Neural progenitor cell (in vitro differentiated cells): ENCODE measurements at places on chromosomes 2 and 18. TPM values are rescaled to one million over a fixed set of nuclear protein-coding genes. Genes with fewer than 3 reads are reported as not detected.

- H3K4me3 ChIP-seq: no peak overlapping the region
- DNase-seq: no peak
- H3K27me3 ChIP-seq: no peaks in the 10 kb centered on the region
- H3K4me1 ChIP-seq: peaks cover 14% of the 10 kb centered on the region
- no peaks in the 10 kb centered on the region for H3K36me3 ChIP-seq
- H3K27ac ChIP-seq: no peak overlapping the region
Observed at GRCh38 chr2:202122163-202122540, 49.1 kb downstream of the KIAA2012 start.

GRCh38 chr2:160794926-160795325 is 301.3 kb upstream of the RBMS1 start:
- H3K27me3 ChIP-seq: no peaks in the 10 kb centered on the region
- H3K4me1 ChIP-seq: no peaks in the 10 kb centered on the region
- no peak overlapping the region for H3K4me3 ChIP-seq
- no peak for DNase-seq
- H3K36me3 ChIP-seq: no peaks in the 10 kb centered on the region
- no peak overlapping the region for H3K27ac ChIP-seq

- H3K4me1 ChIP-seq: no peaks in the 10 kb centered on the region
- DNase-seq: peak; percentile 15
- H3K27ac ChIP-seq: no peak overlapping the region
- H3K36me3 ChIP-seq: no peaks in the 10 kb centered on the region
Observed at GRCh38 chr18:80023173-80023572, 11.1 kb upstream of the RBFA start.

- no peak overlapping the region for H3K4me3 ChIP-seq
- H3K27me3 ChIP-seq: no peaks in the 10 kb centered on the region
- H3K27ac ChIP-seq: no peak overlapping the region
- no peaks in the 10 kb centered on the region for H3K36me3 ChIP-seq
- H3K4me1 ChIP-seq: no peaks in the 10 kb centered on the region
- no peak for DNase-seq
Observed at GRCh38 chr2:66985906-66986305, 411.2 kb upstream of the ETAA1 start.

- no peak overlapping the region for H3K4me3 ChIP-seq
- H3K4me1 ChIP-seq: no peaks in the 10 kb centered on the region
- no peaks in the 10 kb centered on the region for H3K36me3 ChIP-seq
- no peak overlapping the region for H3K27ac ChIP-seq
- H3K27me3 ChIP-seq: no peaks in the 10 kb centered on the region
Observed at GRCh38 chr18:13574355-13574754, 152.0 kb downstream of the FAM210A start.

- H3K36me3 ChIP-seq: peaks cover 59% of the 10 kb centered on the region
- no peak overlapping the region for H3K27ac ChIP-seq
- H3K27me3 ChIP-seq: no peaks in the 10 kb centered on the region
- H3K4me3 ChIP-seq: no peak overlapping the region
- H3K4me1 ChIP-seq: no peaks in the 10 kb centered on the region
Observed at GRCh38 chr2:20254731-20255130, 29.8 kb upstream of the SDC1 start.

GRCh38 chr2:32591669-32592463 is 36.0 kb upstream of the TTC27 start:
- no peaks in the 10 kb centered on the region for H3K4me1 ChIP-seq
- H3K27ac ChIP-seq: no peak overlapping the region
- no peaks in the 10 kb centered on the region for H3K36me3 ChIP-seq
- H3K4me3 ChIP-seq: no peak overlapping the region
- no peaks in the 10 kb centered on the region for H3K27me3 ChIP-seq

- H3K27ac ChIP-seq: no peak overlapping the region
- H3K4me3 ChIP-seq: no peak overlapping the region
- no peak for DNase-seq
- H3K4me1 ChIP-seq: peaks cover 6% of the 10 kb centered on the region
- H3K36me3 ChIP-seq: no peaks in the 10 kb centered on the region
Observed at GRCh38 chr2:66957677-66958076, 439.5 kb upstream of the ETAA1 start.

GRCh38 chr2:58842501-58843155 is 601.5 kb upstream of the FANCL start:
- H3K27me3 ChIP-seq: no peaks in the 10 kb centered on the region
- H3K27ac ChIP-seq: no peak overlapping the region
- no peak overlapping the region for H3K4me3 ChIP-seq
- no peaks in the 10 kb centered on the region for H3K36me3 ChIP-seq
- DNase-seq: no peak

DNA sequence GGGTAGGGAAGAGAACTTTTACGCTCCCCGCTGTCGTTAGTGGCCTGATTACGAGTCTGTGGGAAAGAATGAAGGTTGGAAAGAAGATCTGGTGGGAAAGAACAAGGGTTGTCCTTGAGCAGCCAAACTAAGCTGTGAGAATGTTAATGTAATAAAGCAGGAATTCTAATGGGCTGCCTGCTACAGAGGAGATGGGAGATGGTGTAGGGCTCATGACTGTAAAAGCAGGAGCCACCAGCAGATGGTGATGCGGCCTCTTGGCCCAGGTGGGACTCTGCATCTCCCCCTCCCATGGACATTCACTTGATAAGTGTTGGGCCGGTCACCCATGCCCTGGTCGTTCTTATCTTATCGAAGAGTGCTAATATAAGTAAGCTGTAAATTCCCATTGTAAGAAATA is 150.0 kb downstream of the NEDD4L start:
- H3K4me3 ChIP-seq: no peak overlapping the region
- H3K27ac ChIP-seq: no peak overlapping the region
- H3K36me3 ChIP-seq: no peaks in the 10 kb centered on the region
- H3K27me3 ChIP-seq: peaks cover 11% of the 10 kb centered on the region
- peak; percentile 63 for DNase-seq

- DNase-seq: peak; percentile 17
- no peak overlapping the region for H3K4me3 ChIP-seq
- no peaks in the 10 kb centered on the region for H3K36me3 ChIP-seq
- H3K4me1 ChIP-seq: peaks cover 5% of the 10 kb centered on the region
Observed at GRCh38 chr2:127638361-127639110, 7.4 kb upstream of the GPR17 start.

- no peak overlapping the region for H3K4me3 ChIP-seq
- DNase-seq: no peak
- H3K4me1 ChIP-seq: no peaks in the 10 kb centered on the region
Observed at GRCh38 chr2:7011356-7012083, 94.3 kb downstream of the RNF144A start.

DNA sequence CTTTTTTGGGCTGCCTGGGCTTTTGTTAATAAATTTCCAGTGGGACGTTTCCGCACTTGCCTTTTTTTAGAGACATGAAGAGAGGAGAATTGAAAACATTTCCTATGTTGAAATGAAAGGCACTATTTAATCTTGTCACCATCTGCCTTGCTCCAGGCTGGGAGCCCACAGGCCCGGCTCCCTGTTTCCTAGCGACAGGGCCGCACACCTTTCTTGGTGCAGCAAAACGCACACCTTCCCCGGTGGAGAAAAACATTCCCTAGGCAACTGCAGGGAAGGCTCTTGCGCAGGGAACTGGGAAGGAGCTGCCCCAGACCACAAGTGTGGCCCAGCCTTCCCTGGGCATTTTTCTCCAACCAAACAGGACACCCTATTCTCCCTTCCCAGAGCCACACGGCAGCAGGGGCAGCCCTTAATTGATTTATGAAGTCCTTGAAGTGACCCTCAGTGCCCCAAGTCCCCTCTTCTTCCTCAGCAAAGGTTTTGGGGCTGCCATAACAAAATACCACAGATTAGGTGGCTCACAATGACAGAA is 132.9 kb upstream of the MSH6 start:
- no peak overlapping the region for H3K27ac ChIP-seq
- H3K27me3 ChIP-seq: no peaks in the 10 kb centered on the region
- H3K4me1 ChIP-seq: peaks cover 12% of the 10 kb centered on the region
- H3K36me3 ChIP-seq: no peaks in the 10 kb centered on the region
- no peak overlapping the region for H3K4me3 ChIP-seq
- no peak for DNase-seq

- no peaks in the 10 kb centered on the region for H3K4me1 ChIP-seq
- H3K27ac ChIP-seq: no peak overlapping the region
- DNase-seq: no peak
- no peaks in the 10 kb centered on the region for H3K27me3 ChIP-seq
- H3K36me3 ChIP-seq: peaks cover 39% of the 10 kb centered on the region
- no peak overlapping the region for H3K4me3 ChIP-seq
Observed at GRCh38 chr2:201631041-201631440, 12.3 kb downstream of the TMEM237 start.

DNA sequence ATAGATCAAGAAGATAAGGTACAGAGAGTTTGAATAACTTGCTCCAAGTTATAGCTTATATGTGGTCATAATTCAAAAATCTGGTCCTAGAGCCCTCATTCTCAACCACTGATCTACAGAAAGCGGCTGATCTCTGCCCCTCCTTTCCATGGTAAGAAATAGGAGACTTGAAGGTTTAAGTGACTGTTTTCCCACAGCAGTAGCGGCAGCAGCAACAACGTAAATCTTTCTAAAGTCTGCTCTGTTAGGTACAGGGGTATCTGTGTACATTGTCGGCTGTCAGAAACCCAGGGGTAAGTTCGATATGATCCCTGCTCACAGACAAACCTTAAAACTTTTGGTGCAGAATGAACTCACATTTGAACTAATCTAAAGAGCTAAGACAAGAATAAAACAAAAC is 105.4 kb downstream of the EPHA4 start:
- H3K27me3 ChIP-seq: no peaks in the 10 kb centered on the region
- no peak overlapping the region for H3K27ac ChIP-seq
- no peaks in the 10 kb centered on the region for H3K36me3 ChIP-seq
- H3K4me1 ChIP-seq: peaks cover 82% of the 10 kb centered on the region

DNA sequence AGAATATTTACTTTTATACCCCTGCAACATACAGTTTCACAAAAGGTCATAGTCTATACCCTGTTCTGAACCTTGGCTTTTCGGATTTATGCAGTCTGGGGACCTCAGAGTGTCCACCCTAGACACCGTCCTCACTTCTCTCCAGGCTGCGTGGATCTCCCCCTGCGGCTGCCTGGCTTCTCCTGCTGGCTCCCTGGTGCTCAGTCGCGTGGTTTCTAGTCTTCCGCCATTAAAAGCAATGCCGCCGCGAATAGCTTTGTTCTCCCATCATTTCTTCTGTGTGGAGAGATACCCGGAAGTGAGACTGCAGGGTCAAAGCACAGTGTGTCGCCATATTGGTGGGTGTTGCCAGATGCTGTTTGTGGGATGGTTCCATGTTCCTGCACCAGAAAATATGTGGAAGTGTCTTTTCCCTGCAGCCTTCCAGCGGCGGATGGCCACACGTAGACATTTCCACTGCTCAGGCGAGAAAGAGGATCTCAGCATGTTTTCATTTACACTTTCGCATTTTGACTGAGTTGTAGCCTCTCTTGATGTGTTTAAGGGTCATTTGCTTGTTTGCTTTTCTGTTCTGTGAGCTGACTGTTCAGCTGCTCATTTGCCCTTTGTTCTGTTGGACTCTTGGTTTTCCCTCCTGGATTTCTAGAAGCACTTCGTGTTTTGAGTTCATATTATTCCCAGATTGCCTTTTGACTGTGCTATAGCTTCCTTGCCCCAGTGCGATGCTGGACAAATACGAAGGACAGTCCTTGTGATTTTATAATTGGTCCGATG is 22.9 kb upstream of the ASB1 start:
- DNase-seq: no peak
- peaks cover 13% of the 10 kb centered on the region for H3K4me1 ChIP-seq
- H3K4me3 ChIP-seq: no peak overlapping the region
- H3K27me3 ChIP-seq: no peaks in the 10 kb centered on the region

GRCh38 chr18:76498064-76498463 is 3.0 kb upstream of the ZNF516 start:
- peaks cover 18% of the 10 kb centered on the region for H3K27me3 ChIP-seq
- no peak for DNase-seq
- H3K4me3 ChIP-seq: no peak overlapping the region

FBXO48 gene
- total RNA-seq: 2.7 and 2.9 TPM in 2 replicates

AMER3 gene
- total RNA-seq: not detected in 2 replicates

SMYD1 gene
- total RNA-seq: not detected in 2 replicates

SPP2 gene
- not detected in 2 replicates for total RNA-seq

SERPINB3 gene
- not detected in 2 replicates for total RNA-seq

SERPINB12 gene
- total RNA-seq: not detected in 2 replicates

CSRNP3 gene
- total RNA-seq: 14.7 and 16.9 TPM in 2 replicates

CABYR gene
- 12.0 and 14.2 TPM in 2 replicates for total RNA-seq

QPCT gene
- total RNA-seq: 0.19 TPM in 1 of 2 replicates, not detected in the other

CDCA7 gene
- total RNA-seq: 31.4 and 36.8 TPM in 2 replicates

INHBB gene
- total RNA-seq: not detected in 2 replicates
